CD4-positive, alpha-beta T cell (primary cell): ENCODE measurements at places on chromosomes 3 and 15.
A peak's percentile ranks its signal among the peaks of the same experiment; 100 is the strongest.

DNA sequence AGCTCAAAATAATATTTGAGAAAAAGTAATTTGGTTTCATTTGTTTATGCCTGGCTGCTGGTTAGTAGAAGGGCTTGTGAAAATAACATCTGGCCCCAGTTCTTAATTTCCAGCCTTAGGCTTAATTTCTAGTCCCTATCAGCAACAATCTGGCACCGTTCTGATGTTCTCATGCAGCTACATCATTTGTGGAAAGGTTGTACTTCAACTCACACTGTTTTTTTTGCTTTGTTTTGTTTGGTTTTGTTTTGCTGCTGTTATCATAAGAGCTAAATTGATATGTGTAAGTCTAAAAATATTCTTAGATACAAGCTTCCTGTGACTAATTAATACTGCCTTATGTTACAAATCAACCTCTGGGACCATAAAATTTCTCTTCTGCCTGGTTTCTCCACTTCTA is 8.9 kb downstream of the CPA3 start:
- DNase-seq = no peak

GRCh38 chr15:33089878-33090757 is 104.4 kb downstream of the FMN1 start:
- no peak for DNase-seq

DNA sequence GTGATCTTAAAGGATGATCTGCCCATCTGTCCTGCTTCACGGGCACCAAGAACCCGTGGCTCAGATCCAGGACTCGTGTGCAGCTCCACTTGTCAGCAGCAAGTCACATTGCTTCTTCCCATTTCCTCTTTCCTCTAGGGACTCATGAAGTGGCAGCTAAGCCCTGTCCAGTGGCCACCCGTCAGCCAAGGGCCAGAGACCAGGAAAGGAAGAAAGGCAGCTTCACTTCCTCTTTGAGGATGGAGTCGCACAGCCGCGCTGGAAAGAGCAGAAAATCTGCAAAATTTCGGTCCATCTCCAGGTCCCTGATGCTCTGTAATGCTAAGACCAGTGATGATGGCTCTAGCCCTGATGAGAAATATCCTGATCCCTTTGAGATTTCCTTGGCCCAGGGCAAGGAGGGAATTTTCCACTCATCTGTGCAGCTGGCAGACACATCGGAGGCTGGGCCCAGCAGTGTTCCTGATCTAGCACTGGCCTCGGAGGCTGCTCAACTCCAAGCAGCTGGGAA is 28.5 kb downstream of the IL16 start:
- DNase-seq = peak; percentile 1

GRCh38 chr3:51550080-51550819 is 11.7 kb downstream of the RAD54L2 start:
- DNase-seq = no peak

DNA sequence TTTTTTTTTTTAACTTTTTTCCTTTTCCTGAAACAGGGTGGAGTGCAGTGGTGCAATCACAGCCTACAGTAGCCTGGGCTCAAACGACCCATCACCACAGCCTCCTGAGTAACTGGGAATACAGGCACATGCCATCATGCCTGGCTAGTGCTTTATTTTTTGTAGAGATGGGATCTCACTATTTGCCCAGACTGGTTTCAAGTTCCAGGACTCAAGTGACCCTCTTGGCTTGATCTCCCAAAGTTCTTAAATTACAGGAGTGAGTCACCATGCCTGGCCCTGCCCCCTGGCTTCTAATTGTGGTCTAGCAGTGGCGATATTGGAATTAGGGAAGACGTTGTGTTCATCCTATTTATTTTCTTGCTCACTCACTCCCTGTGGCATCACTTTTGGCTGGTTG is 1138.4 kb downstream of the SI start:
- DNase-seq = no peak

DNA sequence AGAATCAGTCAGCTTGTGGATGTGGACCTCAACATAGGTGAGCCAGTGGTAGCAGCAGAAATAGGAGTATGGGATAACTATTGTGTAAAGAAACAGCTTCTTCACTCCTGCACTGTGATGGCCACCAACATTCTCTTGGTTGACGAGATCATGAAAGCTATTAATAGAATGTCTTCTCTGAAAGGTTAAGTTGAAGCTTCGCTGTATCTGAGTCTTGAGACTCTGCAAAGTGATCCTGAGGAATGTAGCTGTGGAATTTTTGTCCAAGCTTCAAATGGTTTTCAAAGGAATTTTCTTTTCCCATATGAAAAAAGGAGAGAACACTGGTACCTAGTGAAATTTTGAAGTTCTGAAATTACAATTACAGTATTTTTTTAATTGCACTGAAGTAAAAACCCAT is 146.3 kb downstream of the GMNC start:
- no peak for DNase-seq

DNA sequence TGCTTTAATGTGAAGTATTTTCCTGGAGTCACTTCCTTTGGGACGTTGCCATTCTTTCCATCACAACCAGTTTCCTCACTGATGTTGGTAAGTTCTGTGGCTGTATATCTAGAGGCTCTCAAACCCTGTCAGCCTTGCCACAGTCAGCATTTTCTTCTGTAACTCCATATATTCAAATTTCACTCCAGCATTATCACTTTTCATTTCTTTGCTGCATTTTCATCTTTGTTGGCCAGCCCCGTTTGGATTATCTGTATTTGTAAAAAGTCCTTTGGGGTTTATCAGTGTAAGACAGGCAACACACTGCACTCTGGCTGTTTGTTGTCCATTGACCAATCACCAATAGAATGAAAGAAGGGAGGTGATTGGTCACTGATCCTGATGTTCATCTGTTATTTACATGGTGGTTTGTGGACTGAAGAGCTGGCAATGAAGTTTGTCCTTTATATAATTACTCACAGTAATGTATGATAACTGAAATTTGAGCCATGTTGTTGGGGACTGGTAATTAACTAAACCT is 20.3 kb downstream of the GMPS start:
- no peak for DNase-seq

GRCh38 chr3:153431076-153431475 is 269.1 kb downstream of the RAP2B start:
- DNase-seq = no peak

- DNase-seq = no peak
Measured at GRCh38 chr3:171695426-171695825, 114.9 kb downstream of the PLD1 start.

- DNase-seq = no peak
Measured at GRCh38 chr3:182910936-182911781, 69.2 kb downstream of the DCUN1D1 start.

DNA sequence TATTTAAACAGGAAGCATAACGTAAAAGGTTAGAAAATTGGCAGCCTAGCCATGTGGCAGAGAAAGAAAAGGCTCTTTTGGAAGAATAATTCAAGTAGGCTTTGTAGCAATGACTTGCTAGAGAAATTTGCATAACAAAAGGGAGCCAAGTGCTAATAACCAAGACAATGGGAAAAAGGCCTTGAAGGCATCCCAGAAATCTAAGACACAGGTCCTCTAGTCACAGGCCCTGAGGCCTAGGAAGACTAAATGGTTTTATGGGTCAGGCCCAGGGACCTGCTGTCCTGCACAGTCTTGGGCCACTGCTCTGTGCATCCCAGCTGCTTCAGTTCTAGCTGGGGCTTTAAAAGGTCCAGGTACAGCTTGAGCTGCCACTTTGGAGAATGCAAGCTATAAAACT is 78.5 kb downstream of the FGF7 start:
- DNase-seq = no peak

GRCh38 chr15:26081758-26082220 is 218.7 kb upstream of the ATP10A start:
- no peak for DNase-seq

DNA sequence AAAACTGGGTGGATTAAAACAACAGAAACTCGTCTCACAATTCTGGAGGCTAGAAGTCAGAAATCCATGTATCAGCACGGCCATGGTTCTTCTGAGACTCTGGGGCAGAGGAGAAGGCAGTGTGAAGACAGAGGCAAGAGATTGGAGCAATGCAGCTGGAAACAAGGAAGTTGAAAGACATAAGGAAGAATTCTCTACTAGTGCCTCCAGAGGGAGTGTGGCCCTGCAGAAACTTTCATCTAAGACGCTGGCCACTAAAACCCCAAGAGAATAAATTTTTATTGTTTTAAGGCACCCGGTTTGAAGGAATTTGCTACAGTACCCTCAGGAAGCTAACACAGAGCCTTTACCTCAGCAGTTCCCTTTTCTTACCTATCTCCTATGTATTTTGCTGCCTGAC is 1012.2 kb upstream of the CADM2 start:
- no peak for DNase-seq

GRCh38 chr15:76904461-76905012 is 603 bp downstream of the SCAPER start:
- peak; percentile 3 for DNase-seq

GRCh38 chr15:74040109-74040850 is 42.1 kb downstream of the GOLGA6A start:
- no peak for DNase-seq

- DNase-seq = no peak
Measured at GRCh38 chr15:89328398-89329254, 6.0 kb downstream of the POLG start.

DNA sequence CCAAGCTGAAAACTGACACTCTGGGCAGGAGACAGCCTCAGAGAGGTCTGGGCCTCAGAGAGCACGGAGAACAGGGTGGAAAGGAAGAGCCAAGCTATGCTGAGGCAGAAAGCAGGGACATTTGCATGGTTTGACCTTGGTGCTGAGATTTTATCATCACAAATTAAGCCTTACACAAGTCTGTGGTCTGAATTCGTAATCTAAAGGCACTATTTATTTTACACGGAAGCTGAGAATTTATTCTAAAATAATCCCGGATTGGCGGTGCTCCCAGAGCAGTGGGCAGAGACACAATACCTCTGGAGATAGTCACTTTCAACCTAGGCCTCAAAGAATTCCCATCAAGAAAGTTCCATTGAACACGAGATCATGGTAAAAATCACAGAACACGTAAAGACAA is 47.5 kb downstream of the CFAP92 start:
- no peak for DNase-seq
